Caudate nucleus (tissue), 63 donors: ENCODE measurements at places on chromosomes 12 and 14.

DNA sequence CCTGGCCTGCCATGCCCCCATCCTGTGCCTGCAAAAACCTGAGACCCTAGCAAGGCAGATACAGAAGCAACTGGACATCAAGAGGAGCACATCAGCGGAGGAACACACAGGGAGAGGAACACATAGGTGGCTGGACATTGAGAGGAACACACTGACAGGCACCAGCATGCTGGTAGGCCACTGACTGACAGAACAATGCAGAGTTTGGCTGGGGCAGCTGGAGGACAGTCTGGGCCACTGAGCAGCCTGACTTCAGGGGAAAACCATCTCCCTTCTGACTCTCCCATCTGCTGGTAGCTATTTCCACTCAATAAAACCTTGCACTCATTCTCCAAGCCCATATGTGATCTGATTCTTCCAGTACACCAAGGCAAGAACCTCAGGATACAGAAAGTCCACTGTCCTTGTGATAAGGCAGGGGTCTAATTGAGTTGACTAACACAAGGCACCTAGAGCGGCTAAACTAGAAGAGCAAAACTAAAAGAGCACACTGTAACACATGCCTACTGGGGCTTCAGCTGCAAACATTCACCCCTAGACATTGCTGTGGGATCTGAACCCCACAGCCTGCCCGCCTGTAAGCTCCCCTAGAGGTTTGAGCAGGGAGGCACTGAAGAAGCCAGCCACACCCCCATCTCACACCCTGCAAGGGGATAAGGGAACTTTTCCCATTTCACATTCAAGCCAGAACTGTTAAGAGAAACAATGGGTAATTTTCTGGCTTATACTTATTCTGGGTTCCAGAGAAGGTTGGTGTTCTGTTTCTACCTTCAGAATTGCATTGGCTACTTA lies 22.1 kb downstream of the CLECL1 start:
- DNase-seq, result no peak

- DNase-seq, result no peak
These were observed 505.9 kb downstream of the FLRT2 start for GRCh38 chr14:86035882-86036281.

GRCh38 chr12:91043408-91043807 lies 14.4 kb downstream of the KERA start:
- no peak for DNase-seq

GRCh38 chr12:74488134-74488533 lies 49.5 kb upstream of the ATXN7L3B start:
- DNase-seq, result no peak

- no peak for DNase-seq
These were observed 63.8 kb downstream of the GSC start for GRCh38 chr14:94706133-94706532.

DNA sequence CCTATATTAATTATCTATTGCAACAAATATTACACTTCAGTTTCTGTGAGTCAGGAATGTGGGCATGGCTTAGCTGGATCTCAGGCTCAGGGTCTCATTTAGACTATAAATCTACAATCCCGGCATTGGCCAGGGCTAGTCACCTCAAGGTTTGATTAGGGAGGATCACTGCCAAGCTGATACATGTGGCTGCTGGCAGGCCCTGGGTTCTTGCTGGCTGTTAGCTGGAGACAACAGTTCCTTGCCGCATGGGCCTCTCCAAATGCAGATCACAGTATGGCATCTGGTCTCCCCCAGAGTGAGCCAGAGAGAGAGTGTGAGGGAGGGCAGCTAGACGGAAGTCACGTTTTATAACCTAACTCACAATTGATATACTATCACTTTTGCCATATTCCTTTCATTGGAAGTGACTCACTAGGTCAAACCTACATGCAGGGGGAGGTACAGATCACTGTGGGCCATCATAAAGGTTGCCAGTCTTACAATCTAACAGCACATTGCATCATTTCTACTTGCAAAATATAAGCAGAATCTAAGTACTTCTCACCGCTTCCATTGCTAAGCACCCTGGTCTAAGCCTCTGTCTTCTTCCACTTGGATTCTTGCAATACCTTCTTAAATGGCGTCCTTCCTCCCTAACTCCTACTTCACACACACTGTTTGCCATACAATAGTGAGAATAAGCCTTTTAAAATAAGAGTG lies 174.0 kb upstream of the ARHGAP5 start:
- DNase-seq, result no peak

DNA sequence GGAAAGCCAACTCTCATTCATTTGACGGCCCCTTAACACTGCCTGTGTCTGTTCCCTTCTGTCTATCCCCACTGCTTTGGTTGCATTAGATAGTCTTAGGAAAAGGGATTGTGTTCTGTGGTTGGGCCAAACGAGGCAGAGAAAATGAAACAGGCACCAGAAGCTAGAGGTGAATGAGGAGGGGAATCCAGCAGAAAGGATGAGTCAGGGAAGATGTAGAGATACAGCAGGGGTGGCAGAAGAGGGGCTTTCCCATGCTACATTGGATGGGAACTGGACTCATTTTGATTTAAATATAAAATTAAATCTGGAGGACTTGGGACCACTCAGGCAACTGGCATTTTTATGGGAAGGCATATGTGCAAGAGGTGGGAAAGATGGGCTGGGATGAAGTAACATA lies 43.3 kb downstream of the OTOGL start:
- DNase-seq, result no peak
